Stimulated activated CD8-positive, alpha-beta memory T cell treated with anti-CD3 and anti-CD28 coated beads, Interleukin-4, amount 100 ng/mL, for 24 hours (primary cell): ENCODE measurements at places on chromosomes 1 and 21.
A peak's percentile ranks its signal among the peaks of the same experiment; 100 is the strongest.

GRCh38 chr1:46613661-46614603 lies 2.7 kb downstream of the MOB3C start:
- DNase-seq = peak; percentile 13

DNA sequence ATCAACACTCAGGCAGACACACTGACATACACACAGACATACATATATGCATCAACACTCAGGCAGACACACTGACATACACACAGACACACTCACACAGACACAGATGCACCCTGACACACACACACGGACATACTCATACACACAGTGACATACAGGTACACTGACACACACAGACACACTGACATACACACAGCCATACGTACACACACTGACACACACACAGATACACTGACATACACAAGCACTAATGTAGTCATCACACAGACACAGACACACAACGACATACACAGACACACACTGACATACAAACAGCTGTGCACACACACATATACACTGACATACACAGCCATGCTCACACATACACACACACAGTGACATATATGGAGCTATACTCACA lies 131.0 kb upstream of the CSF3R start:
- DNase-seq = no peak

GRCh38 chr1:173478094-173478674 lies 1.0 kb downstream of the PRDX6 start:
- DNase-seq = no peak

- no peak for DNase-seq
Observed at GRCh38 chr1:65264197-65264929, 45.0 kb upstream of the DNAJC6 start.

- DNase-seq = no peak
Observed at GRCh38 chr1:188365874-188366273, 1537.1 kb downstream of the PLA2G4A start.

DNA sequence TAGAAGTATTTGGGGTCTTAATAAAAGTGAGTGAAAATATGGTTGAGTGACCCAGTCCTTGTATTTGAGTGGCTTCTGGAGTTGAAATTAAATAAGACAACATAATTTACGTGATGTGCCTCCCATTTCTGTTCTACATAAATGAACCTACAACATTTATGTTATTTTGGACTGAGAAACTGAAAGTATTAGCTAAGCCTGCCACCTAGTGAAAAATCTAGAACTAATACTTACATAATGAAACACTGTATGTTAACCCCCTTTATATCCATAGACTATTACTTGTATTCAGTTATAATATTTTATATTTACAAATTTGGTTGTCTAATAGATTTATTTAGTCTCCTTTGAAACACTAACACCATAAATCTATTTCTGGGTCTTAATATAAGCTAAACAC lies 298.9 kb downstream of the KCNT2 start:
- no peak for DNase-seq

- no peak for DNase-seq
Observed at GRCh38 chr1:10764296-10764798, 32.1 kb downstream of the CASZ1 start.

DNA sequence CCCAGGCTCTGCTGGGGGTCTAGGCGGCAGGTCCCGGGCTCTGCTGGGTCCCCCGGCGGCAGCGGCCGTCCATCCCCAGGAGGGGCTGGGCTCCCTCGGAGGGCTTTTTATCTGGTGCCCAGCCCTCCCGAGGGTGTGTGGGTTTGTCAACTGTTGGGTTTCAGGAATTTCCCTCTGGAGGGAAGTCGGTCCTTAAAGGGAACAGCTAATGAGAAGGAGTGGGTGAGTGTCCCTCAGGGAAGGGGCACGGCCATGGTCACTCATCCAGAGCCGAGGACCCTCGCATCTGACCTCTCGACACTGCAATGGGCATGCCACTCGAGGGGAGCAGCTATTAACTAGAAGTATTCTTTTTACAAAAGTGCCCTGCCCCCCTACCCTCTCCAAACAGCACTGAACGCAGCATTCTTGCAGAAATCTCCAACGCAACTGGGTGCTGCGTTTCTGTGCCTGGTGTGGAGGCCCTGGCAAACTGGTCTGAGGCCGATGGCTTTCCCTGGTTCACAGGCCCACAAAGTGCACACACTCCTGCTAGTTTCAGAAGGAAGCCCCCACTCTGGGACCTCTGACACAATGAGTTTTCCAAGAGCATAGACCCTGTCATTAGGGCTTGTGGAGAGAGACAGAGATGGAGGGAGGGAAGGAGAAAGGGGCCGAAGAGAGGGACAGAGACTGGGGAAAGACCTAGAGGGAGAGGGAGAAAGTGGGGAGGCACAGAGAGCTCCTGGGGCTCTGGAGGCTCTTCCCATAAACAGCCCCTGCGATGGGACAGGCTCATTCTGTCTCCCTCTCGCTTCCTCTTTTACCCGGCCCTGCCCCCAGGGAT lies 1.0 kb upstream of the TSPEAR start:
- DNase-seq = no peak
